ENCODE measurements at places on chromosomes 1 and 21.

DNA sequence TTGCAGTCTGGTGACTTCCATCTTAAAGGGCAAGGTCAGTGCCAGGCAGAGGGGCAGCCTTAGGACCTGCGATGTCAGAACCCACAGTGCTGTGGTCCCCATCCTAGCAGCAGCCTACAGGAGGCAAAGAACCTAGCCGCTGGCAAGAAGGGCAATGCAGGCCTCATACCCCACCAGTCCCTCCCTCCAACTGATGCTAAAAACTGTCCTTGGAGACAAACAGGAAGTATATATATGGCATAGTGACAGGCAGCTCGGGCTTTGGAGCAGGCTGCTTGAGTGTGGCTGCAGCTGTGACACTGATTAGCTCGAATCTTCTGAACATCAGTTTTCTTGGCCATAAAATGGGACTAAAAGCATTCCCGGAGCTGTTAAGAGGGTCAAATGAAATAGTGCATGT lies 156.0 kb upstream of the VAMP3 start:
- DNase-seq = no peak

GRCh38 chr1:4612991-4613390 lies 41.4 kb upstream of the AJAP1 start:
- DNase-seq = no peak

DNA sequence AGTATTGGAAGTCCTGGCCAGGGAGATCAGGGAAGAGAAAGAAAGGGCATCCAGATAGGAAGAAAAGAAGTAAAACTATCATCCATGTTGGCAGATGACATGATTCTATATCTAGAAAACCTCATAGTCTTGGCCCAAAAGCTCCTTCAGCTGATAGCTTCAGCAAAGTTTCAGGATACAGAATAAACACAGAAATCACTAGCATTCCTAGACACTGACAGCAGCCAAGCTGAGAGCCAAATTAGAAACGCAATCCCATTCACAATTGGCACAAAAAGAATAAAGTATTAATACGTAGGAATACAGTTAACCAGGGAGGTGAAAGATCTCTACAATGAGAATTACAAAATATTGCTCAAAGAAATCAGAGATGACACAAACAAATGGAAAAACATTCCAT lies 44.6 kb downstream of the ZFYVE9 start:
- no peak for DNase-seq

DNA sequence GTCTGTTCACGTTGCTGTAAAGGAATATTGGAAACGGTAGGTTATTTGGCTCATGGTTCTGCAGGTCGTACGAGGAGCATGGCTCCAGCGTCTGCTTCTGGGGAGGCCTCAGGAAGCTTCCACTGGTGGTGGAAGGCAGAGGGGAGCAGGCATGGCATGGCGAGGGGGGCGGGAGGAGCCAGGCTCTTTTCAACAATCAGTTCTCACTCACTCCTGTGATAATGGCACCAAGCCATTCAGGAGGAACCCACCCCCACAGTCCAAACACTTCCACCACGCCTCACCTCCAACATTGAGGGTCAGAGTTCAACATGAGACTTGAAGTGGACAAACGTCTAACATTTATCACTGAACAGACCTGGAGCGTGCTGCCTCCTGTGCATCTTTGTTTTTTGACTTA lies 141.2 kb downstream of the PGBD5 start:
- DNase-seq = no peak
